ENCODE measurements at places on chromosomes 1 and 21.

- DNase-seq, result no peak
Observed at GRCh38 chr1:6109688-6110087, 64.0 kb downstream of the KCNAB2 start.

GRCh38 chr1:231603598-231604275 is 22.9 kb upstream of the DISC1 start:
- peak; percentile 67 for DNase-seq

- no peak for DNase-seq
Observed at GRCh38 chr1:51000651-51001050, 30.6 kb downstream of the CDKN2C start.

DNA sequence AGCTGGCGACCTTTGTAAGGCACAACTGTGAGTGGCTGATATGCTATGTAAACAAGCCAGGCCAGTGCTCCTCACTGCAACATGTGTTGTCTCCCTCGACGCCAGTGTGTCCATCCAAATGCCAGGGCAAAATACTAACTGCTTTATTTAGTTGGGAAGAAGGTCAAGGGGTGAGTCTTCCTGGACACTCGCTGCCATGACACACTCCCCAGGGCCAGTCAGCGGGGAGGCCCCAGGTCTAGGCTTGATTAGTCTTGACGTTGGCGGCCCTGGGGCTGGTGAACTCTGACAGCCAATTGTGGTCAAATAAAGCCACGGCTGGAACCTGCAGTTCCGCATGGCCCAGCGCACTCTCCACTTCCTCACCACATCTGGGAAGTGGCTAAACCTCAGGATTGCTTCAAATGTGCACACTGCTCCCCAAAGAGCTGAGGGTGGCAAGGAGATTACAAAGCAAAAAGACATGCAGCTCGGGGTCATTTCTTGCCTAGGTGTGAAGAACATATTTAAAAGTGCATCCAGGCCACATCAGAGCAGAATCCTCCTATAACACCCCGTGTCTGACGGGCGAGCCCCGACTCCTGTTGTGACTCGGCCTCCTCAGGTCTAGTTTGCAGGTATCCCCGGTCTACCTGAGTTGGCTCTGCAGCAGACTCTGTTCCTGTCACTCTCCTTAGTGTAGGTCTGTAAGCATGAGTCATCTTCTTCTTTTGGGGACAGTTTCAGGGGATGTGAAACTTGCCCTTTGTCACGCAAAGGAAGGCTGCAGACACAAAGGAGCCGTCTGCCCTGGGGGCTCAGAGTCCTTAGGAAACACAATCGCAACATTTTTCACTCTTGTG is 183.5 kb downstream of the RUNX1 start:
- peak; percentile 93 for DNase-seq

DNA sequence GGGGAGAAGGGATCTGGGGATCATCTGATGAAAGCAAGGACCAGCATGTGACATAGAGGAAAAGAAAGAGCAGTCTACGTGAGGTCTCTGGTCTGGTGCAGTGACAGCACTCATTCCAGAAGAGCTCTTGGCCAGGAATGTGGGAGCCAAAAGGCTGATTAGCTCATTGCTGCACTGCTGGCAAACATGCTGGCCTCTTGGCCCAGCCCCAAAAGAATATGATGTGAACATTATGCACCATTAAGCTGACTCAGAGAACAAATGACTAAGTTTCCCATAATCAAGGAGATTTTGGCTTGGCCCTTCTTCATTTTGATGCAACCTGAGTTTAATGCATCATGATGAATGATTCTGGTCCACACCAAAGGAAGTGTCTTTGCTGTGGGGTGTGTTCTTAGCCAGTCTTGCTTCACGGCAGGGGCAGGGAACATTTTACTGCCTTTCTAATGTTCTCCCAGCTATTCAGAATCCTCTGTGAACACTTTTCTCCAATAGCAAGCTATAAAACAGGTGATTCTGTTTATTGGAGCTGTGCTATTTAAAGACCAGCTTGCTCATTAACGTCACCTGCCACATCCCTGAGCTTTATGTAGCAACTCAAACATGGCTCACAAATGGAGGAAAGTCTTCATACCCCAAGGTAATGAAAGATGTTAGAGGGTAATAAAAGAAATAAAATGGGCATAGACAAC is 55.1 kb downstream of the PCBP3 start:
- DNase-seq, result peak; percentile 92

DNA sequence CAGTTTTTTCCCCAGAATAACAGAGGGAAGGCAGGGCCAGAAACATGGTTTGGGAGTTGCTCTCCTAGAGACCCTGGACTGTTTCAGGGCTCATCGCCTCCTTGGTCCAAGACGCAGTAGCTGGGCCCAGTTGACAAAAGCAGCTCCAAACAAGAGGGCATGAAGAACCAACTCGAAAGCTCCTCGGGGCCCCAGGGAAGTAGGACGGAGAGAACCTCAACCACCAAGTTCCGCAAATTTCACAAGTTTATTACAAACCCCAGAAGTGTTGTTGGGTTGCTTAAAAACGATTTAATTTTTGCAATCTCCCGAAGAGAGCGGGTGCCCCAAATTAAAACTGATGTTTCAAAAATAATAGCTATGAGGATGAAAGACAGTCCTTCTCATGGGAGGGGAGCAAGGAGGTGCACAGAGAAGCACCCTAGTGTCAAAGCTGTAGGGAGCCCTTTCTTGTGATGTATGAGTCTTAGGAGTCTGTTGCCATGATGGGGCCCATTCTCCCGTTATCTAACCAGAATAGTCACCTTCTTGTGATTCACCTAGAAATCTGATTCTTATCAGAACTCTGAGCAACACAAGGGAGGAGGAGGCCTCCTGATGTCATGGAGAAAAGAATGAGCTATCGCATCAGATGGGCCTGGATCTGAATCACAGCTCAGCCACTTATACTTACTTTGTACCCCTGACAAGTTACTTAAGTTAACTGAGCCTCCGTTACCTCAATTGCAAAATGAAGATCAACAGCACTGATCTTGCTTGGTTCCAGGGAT is 165.7 kb upstream of the IRF2BP2 start:
- no peak for DNase-seq

GRCh38 chr1:185598332-185598731 is 135.9 kb upstream of the HMCN1 start:
- no peak for DNase-seq

DNA sequence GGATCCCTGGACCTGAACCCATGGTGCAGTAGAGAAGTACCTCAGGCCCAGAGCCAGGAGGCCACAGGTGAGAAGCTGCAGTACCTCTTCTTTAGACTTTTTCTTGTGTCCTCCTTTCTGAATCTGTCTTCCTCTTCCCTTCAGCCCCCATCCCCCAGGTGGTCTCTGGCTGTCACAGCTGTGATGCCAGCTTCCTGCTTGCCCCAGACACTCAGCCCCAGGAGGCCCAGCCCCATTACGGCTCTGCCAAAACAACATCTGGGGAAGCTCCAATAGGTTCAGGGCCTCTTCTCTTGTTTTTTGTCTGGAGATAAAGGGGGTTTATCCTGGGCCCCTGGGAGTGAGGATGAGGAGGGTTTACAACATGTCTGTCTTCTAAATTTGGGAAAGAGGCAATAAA is 9.5 kb upstream of the BTG2 start:
- DNase-seq, result no peak

DNA sequence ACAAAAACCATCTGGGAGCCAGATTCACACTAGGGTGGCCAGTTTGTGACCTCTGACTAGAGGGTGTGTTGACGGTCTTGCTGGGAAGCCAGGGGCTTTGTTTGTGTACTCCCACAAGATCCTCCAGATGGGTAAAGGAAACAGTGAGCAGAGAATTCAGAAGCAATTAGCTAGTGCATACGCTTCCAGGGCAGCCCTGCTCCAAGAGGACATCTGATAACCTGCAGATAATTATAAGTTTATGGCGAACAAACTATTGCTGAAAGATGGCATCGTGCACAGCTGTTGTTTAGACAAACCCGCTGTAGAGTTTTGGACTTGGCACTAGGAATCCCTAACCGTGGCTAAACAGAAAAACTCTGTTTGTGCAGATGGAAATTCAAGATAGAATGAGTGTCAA is 326.4 kb downstream of the TGFB2 start:
- peak; percentile 70 for DNase-seq

DNA sequence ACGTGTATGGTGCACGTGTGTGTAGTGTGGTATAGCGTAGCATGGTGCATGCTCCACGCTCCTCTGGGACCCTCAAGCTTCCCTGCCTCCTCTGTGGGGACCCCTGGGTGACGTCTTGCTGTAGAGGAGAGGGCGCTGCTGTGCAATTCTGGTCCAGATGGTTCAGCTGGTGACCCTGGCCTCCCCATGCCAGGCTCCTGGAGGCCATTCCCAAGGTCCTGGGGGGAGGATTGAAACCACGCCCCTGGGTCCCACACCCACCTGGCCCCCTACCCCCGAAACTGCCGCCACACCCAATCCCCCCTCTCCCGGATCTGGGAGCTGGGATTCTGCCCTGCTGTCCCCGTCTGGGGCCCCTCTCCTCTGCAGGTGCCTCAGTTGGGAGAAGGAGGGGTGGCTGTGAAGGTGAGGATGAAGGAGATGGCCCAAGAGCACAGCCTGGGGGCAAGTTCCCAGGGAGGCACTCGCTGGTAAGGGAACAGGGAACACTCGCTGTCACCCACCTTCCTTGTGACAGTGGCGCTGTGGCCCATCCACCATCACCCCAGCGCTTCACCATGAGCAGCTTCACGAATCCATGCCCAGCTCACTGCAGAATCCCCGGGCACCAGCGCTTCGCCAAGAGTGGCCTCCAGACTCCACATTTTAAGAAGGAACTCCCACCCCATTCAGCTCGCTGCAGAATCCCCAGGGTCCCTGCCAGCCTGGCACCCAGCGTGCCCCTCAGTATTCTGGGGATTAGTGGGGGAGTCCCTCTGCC is 38.0 kb downstream of the WDR4 start:
- no peak for DNase-seq

DNA sequence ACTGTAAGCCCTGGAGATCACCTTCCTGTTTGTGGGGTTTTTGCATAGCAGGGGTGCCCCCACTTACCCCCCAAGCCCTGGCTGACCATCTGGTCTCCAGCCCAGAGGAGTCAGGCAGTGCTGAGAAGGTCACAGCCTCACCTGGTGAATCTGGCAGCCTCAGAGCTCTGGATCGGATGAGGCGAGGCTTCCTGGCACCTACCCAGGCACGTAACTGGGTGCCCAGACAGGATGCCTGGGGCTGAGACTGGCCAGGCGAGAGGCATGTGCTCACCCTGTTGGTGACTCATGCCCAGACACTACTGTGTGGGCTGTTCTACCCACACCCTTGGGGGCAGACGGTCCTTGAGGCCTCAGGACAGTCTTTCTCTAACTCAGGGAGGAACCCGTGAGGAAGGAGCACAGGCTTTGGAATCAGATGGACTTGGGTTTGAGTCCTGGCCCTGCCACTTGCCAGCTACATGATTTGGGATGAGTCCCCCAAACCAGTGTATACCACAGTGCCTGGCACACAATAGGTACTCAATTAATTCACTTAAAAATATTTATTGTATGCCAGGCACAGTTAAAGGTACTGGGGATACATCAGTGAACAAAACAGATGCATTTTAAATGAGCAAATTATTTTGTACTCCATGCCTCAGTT is 15.1 kb upstream of the PADI3 start:
- peak; percentile 99 for DNase-seq

- DNase-seq, result no peak
Observed at GRCh38 chr1:228185641-228185965, 20.0 kb downstream of the IBA57 start.

GRCh38 chr1:116692879-116693278 is 25.3 kb upstream of the IGSF3 start:
- DNase-seq, result no peak

- peak; percentile 14 for DNase-seq
Observed at GRCh38 chr1:212718499-212718898, 18.9 kb upstream of the BATF3 start.

- peak; percentile 64 for DNase-seq
Observed at GRCh38 chr21:37916310-37917051, at the start of gene KCNJ6. TSS of gene KCNJ6 (minus strand) at chr21:37916457. CDS start at chr21:37840682, 75,775 bp downstream.

GRCh38 chr1:3331564-3331963 is 122.9 kb upstream of the ARHGEF16 start:
- DNase-seq, result no peak

DNA sequence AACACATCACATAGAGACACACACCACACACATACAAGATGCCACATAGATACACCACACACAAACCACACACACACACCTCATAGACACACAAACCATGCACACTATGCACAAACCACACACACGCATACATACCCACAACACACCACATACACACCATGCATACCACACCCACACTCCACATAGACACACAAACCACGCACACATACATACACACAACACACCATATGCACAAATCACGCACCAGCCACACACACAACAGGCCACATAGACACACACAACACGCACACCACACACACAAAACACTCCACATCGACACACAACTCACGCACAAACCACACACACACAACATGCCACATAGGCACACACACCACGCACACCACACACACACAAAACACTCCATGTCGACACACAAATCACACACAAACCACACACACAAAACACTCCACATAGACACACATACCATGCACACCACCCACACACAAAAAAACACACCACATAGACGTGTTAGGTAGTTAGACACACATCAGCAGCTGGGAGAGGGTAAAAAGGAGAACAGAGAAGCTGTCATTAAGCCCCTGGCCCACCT is 49.5 kb upstream of the SLC19A1 start:
- DNase-seq, result no peak

DNA sequence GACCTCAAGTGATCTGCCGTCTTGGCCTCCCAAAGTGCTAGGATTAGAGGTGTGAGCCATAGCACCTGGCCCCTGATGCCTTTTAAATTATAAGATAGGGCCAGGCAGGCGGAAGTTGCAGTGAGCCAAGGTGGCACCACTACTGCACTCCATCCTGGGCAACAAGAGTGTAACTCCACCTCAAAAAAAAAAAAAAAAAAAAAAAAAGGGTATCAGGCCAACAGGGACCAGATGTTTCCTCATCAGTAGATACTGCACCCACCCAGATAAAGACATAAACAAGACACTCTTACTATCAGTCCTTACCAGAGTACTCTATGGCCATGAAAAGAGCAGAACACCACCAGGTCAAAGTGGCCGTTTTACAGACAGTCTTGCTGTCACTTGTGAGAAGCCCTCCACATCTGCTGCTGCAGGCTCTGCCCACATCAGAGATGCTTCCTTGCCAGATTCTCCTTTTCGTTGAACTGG is 3.3 kb downstream of the C21orf58 start:
- no peak for DNase-seq

GRCh38 chr1:182015360-182015759 is 46.2 kb downstream of the ZNF648 start:
- no peak for DNase-seq
